ENCODE measurements at places on chromosomes 7 and 10.
A peak's percentile ranks its signal among the peaks of the same experiment; 100 is the strongest.

- DNase-seq: no peak
Measured at GRCh38 chr7:76133164-76133775, 68.4 kb upstream of the SRRM3 start.

- no peak for DNase-seq
Measured at GRCh38 chr10:63583909-63584724, 62.9 kb downstream of the REEP3 start.

GRCh38 chr10:110818311-110819256 lies 53.1 kb upstream of the PDCD4 start:
- DNase-seq: no peak

- DNase-seq: no peak
Measured at GRCh38 chr10:77219046-77219445, 418.6 kb downstream of the KCNMA1 start.

DNA sequence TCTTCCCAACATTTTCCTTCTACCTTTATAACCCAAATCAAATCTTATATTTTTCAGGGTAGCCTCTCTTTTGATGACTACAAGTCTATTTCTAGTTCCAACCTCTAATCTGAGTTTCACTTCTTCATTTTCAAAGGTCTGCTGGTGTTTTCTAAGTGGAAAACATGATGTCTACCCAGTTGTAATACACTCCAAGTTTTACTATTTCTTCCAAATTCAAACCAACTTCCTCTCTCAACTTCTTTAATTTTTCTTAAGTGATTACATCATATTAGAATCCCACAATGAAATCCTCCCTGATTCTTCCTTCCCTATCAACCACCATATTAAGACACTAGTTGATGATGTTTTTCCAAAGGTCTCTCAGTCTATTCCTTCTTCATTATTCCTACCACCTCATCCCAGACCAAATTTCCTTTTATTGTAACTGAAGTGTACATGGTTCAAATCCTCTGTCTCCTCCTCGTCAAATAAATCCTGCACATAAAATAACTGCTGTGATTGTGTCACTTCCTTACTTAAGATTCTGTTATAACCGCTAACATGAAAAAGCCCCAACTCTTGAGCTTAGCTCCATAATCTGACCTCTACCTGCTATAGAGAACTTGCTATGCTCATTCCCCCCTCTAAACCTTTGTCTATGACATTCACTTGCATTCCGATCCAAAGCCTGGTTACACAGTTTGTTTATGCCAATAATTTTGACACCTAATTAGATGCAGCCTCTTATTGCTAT lies 12.7 kb downstream of the TAS2R38 start:
- DNase-seq: no peak

- no peak for DNase-seq
Measured at GRCh38 chr7:20653636-20654035, 38.2 kb downstream of the ABCB5 start.

- DNase-seq: no peak
Measured at GRCh38 chr7:129009437-129009836, 45.5 kb downstream of the TNPO3 start.

DNA sequence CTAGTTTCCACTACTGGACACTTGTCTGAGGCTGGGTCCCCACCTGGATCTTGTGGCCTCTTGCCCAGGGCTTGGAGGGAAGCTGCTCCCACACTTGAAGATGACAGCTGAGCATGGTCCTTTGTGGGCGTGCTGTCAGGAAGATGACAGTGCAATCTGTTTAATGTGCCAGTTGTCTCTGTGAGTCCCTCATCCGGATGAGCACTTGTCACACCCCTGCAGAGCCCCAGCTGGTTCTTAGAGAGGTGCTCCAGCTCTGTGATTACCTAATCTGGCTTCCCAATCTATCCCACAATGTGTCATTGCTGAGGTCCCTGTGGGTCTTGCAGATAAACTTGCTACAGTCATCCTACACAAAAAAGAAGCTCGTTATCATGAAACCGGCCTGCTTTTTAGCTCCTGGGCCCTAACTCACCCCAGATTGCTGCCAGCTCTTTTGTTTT lies 34.8 kb upstream of the CCSER2 start:
- no peak for DNase-seq

- DNase-seq: no peak
Measured at GRCh38 chr10:116000151-116000842, 272.7 kb downstream of the GFRA1 start.

GRCh38 chr10:59970396-59971368 lies 64.3 kb upstream of the CCDC6 start:
- DNase-seq: no peak

- DNase-seq: no peak
Measured at GRCh38 chr7:165661-166337, 26.6 kb upstream of the FAM20C start.

DNA sequence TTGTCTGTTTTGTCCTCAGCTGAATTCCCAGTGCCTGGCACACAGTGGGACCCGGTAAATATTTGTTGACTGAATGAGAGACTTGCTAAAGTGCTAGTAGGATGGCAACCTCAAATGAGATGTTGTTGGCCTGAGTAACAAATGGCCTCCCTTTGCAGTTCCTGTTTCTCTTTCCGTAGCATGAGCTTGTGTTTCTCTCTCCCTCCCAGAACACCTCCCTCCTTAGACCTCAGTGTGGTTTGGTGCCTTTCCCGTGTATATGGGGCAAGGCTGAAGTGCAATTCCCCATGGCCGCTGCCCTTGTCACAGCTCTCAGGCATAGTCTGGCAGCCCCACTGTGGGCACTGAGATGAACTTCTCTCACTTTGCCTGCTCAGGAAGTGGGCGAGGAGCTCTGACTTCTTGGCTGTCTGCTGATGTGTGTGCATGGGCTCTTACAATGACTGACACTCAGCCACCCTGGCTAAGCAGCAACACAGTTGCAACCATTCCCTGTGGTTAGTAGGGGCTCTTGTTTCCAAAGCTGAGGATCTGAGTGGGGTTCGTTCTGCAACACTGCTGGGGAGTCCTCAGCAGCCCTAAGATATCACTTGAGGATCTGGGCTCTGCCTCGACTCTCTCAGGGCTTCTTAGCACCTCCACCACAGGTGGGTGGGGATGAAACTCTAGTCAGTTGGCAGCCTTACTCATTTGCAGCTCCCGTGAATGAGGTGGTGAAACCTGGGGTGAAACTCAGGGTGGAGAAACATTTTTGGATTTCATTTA lies 136.1 kb downstream of the ICA1 start:
- no peak for DNase-seq

DNA sequence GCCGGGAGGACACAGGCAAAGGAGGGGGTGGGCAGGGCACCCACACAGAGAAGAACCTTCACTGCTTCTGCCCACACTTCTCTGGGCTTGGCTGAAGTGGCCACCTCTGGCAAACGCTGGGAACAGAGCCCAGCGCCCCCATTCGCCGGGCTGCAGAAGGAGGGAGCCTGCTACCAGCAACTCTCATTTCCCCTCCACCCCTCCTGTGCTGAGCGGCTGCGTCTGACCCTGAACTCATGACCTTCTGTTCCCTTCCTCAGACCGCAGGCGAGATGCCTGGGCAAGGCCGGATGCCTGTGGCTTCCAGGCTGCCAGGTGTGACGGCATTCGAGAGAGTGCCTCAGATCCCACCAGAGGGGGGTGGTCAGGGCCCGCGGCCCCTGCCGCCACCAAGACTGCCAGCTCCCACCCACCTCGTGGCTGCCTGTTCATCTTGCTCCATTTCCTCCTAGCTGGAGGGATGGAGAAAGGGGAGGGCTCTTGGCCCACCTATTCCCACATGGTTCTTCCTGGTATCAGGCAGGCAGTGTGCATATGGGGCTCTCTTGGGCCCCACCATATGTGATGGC lies 19.8 kb downstream of the DNAJB12 start:
- peak; percentile 92 for DNase-seq

- peak; percentile 40 for DNase-seq
Measured at GRCh38 chr7:5598261-5598761, 174.7 kb upstream of the TNRC18 start.

- DNase-seq: no peak
Measured at GRCh38 chr10:103514244-103514643, 20.7 kb downstream of the NEURL1 start.

DNA sequence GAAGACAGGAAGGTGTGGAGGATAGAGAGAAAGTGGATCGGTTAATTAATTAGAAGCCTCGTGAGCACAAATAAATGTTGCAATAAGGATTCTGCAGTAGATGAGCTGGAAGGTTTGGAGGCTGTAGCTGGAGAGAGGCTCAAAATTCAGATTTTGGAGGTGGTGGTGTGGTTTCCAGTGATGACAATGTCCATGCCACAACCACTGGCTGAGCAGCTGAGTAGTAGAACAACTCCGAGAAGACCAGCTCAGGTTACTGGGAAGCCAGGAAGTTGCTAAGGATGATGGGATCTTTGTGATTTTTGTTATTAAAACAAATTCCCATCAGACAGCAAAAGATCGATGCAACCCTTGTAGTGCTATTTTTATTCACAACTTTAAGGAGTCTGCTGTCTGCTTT lies 7.7 kb downstream of the SLC26A4 start:
- no peak for DNase-seq

DNA sequence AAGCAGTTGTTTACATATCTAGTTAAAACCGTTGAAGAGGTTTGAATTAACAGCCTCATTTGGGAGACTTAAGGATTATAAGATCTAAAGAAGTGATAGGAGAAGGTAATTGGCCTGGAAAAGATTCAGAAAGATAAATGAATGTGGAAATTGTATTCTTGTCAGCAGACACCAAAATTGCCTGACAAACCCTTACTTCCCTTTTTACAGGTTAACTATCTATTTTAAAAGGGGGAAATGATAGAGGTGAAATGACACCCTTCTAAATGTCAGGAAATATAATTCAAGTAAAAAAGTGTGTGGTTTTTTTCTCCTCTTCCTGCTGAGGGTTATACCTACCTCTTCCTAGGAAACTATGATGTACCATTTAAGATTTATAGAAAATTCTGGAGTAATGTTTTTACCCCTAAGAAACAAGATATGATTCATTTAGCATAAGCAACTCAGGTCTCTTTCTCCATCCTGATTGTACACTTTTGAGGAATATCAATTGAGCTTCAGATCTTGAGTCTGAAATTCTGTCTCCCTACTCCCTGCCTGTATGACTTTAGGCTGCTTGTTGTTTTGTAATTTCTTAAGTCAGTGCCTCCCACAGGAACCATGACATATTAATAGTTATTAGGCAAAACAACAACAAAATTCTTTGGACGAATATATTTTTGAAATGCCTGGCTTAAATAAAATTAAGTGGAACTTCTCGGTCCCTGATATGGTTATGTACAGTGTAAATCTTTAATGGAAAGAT lies 250.4 kb downstream of the RNLS start:
- no peak for DNase-seq

- DNase-seq: no peak
Measured at GRCh38 chr7:104149822-104150221, 58.0 kb downstream of the ORC5 start.

GRCh38 chr7:158316466-158317031 lies 271.1 kb downstream of the PTPRN2 start:
- DNase-seq: no peak

GRCh38 chr10:21134645-21135022 lies 237.5 kb upstream of the NEBL start:
- no peak for DNase-seq

GRCh38 chr7:18550574-18550973 lies 55.0 kb downstream of the HDAC9 start:
- DNase-seq: no peak
